ENCODE measurements at places on chromosomes 5 and 9.

- DNase-seq, result peak; percentile 51
Observed at GRCh38 chr5:157390551-157391297, 69.3 kb upstream of the NIPAL4 start.

- DNase-seq, result no peak
Observed at GRCh38 chr9:93108291-93109041, 12.4 kb downstream of the CARD19 start.

- DNase-seq, result no peak
Observed at GRCh38 chr5:21603796-21604195, 1249.3 kb downstream of the CDH12 start.

- DNase-seq, result no peak
Observed at GRCh38 chr5:55101556-55102276, 730 bp upstream of the GZMA start.

GRCh38 chr9:116450378-116451139 lies 236.5 kb upstream of the TRIM32 start:
- DNase-seq, result no peak

- no peak for DNase-seq
Observed at GRCh38 chr5:33726422-33727165, 165.2 kb downstream of the ADAMTS12 start.

GRCh38 chr5:22505891-22506290 lies 347.3 kb downstream of the CDH12 start:
- no peak for DNase-seq

- peak; percentile 62 for DNase-seq
Observed at GRCh38 chr5:151083081-151083676, 2.3 kb upstream of the TNIP1 start.

DNA sequence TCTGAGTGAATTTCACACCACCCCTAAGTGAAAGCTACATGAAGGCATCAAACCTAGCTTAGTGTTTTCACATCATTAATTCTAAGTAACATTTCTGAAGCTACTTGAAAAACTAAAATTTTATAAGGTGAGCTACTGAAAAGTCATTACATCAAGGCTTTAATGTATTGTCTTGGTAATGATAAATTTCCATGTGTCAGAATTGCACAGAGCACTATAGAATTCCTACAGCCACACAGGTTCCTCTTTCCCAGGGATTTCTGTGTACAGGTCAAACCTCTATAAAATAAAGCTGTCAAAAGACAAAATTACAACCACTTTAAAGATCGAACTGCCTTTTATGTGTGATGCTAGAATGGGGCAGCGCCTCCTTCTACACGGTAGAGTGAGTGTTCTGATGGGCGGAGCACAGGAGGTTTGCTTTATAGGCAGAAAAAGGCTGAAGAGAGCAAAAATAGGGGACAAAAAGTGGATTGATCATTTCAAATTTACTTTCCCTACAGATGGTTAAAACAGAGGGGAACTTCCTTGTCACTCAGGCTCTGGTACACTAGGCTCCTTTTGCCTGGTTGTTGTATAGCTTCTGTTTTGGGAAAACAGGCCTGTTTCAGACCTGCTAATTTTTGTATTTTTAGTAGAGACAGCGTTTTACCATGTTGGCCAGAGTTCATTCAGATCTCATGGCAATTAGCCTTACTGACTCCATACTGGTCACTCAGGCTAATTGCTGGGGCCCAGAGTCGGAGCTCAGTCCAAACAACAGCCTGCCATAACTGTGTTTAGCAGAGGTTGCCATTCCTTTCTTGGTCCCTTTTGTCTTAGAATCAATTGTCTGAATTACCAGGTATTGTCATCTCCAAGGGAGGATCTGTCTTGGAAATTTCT lies 102.5 kb upstream of the BASP1 start:
- no peak for DNase-seq

- no peak for DNase-seq
Observed at GRCh38 chr9:3842839-3843238, 317.0 kb upstream of the RFX3 start.

GRCh38 chr5:77180167-77181081 lies 30.1 kb upstream of the PDE8B start:
- no peak for DNase-seq

- no peak for DNase-seq
Observed at GRCh38 chr5:145915970-145916638, 20.3 kb upstream of the SH3RF2 start.

DNA sequence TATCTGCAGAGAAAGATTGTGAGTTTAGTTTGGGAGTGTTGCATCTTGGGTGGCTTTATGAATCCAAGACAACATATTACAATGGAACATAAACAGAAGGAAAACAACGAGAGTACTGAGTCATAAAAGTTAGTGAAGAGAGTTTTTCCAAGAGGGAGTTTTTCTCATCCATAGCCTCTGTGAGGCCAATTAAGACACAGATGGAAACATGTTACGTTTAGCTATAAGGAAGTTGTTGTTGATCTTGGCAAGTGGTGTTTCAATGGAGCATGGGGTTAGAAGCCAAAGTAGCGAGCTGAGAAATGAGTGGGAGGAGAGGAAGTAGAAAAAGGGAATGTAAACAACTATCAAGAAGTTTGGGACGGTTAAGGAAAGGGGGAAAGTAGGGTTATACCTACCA lies 53.3 kb upstream of the SPATA31D4 start:
- no peak for DNase-seq

DNA sequence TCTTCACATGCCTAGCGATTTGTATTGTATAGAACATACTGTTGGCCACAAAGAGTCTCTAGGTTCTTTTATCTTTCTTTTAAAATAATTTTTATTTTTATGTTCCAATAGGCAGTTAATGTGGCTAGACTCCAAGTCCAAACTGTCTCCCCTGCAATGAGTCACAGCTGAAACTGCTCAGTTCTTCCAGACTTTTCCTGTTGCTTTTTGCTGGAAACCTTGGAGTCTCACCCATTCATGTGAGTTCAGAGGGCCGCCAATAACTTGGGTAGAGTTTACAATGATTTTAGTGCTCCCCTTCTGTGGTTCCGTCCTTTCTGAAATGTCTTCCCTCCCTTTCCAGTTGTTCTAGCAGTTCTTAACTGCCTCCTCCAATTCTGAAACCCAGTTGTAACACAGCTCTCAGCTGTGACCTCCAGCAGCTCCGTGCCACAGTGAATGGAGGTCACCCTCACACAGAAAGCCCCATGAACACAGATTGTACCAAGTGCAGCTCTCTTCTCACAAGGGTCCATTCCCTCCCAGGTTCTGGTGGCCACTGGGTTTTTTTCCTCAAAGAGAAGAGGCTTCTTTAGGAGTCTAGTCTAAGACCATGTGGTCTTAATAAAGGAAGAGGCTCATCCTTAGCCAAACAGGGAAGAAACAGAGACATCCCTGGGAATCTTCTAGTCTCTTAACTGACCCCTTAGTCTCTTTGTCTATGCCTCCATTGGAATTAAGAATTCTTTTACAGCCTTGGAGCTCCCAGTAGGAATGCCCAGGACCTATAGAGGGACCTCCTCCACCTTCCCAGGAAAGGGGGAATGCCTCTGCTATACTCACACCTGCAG lies 198.5 kb downstream of the SPOCK1 start:
- DNase-seq, result no peak

DNA sequence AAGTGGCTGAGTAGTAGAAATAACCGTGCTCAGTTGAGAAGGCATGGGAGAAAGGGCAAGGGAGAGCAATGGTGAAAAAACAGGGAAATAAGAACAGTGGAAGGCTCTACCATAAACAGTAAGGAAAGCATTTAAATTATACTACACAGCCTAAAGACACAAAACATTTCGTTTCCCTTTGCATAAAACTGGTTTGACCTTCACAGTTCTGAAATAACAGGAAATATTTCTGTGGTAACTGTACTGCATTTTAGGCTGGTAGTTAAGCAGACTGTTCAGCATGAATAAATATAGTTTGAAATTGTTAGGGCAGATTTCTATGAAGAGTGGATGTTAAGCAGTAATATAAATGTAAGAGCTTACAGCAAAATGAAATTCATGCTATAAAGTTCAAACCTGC lies 147.5 kb downstream of the CSNK1G3 start:
- no peak for DNase-seq

DNA sequence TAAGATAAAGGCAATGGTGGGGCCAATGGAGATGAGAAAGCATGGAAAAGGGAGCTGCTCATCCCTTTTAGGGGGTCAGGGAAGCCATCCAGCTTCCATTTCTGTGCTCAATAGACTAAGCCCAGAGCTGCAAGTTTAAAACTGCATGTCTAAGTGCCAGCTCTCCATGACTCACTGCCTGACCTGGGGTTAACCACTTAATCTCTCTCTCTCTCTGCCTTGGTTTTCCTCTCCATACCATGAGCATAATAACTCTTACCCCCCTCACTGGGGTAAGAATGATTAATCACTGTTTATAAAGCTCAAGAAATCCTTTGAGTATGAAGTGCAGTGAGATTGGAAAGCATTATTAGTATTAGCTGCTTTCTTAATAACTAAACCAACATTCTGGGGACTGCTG lies 1382.4 kb upstream of the WWC1 start:
- DNase-seq, result no peak

- DNase-seq, result peak; percentile 45
Observed at GRCh38 chr9:93003552-93004407, 54.7 kb upstream of the SUSD3 start.

DNA sequence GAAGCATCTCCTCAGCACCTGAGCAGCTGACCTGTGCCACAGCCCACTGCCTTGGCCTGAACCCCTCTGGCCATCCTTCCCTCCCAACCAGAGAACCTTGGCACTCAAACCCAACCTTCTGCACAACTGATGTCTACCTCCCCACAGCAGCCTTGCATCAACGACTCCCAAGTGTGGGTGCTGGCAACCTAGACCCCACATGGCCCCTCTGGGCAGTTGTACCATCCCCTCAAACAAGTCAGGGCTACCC lies 10.3 kb downstream of the SEPTIN8 start:
- DNase-seq, result no peak

GRCh38 chr5:177473443-177474001 lies at the start of gene DBN1:
Gene DBN1, minus strand, starts transcription at chr5:177473634. Its CDS starts 113 bp downstream, at chr5:177473521.
- DNase-seq, result no peak

DNA sequence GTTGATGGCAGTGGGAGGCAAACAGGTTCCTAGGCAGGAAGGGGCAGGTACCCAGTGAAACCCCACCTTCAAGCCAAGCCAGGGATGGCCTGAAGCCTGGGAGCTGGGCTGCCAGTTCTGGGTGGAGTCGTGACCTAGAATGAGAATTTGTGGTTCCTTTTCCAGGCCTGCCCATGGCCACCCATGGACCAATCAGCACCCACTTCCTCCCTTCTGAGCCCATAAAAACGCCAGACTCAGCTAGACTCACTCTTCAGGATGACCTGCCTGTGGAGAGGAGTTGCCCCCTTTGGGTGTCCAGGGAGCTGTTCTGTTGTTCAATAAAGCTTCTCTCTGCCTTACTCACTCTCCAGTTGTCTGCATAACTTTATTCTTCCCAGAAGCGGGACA lies 144.0 kb upstream of the MRPS30 start:
- DNase-seq, result no peak

DNA sequence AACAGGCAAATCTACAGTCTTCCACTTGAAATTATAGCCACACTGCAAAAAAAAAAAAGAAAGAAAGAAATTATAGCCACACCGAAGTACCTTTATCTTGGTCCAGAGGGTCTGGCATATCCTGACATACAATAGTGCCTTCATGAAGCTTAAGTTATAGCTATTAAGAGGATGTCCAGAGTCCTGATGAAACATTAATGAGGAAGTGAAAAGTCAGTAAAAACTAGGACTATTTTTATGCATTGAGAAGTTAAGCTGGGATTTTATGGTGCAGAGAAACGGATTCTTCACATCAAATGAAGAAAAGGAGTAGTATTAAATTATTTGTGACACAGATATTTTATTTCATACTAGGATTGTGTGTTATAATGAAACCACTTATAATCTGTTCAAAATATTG lies 123.9 kb downstream of the SV2C start:
- no peak for DNase-seq

- no peak for DNase-seq
Observed at GRCh38 chr5:151740336-151740942, 18.0 kb downstream of the ATOX1 start.

DNA sequence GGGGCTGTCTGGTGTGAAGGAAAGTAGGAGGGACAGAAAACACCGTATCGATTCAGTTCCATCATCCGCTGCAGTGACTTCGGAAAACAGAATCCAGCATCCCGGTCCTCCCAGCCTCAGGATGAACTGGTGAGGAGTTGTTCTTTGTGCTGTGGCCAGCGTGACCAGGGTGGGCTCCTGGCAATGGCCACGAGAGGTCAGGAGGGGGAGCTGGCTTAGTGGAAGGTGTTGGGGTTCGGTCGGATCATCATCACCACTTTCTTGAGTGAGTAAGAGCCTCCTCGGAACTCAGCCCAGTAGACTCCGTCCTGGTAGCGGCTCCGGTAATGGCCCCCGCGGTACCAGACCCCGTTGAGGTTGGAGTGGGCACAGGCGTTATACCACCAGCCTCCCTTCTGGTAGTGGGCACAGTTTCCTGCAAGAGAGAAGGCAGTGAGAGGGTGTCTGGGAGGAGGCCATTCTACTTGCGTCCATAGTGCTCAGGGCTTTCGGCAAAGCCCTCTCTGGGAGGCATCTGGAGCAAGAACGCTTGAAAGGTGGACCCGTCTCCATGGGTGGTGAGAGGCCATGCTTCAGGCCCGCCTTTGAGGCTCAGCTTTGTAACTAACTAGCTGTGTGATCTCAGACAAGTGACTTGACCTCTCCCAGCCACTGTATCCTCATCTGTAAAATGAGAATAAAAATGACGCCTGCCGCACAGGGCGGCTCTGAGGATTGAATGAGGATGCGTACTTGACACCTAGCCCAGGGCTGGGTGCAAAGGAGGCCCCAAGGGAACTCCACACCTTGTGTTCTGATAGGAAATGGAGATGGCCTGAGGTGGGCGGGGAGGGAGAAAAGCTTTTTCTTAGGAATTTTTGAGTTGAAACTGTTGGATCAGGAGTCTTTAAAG lies 33.5 kb downstream of the ANGPTL2 start:
- DNase-seq, result no peak

DNA sequence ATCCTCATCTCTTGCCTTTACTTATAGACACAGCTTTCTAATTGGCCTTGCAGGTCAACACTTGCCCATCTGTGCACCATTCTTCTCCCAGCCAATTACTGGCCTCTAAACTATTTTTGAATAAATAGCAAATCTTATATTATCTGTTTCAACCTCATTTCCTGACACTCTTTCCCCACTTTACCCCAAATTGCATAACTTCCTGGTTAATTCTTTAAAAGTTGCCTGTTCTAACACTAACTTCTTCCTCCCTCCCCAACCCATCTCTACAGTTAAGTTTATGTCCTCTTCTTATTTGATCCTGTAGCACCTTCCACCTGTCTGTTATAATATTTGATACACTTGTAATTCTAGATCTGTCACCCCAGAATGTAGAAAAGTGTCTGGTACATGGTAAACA lies 372.1 kb downstream of the PDE4D start:
- DNase-seq, result no peak

DNA sequence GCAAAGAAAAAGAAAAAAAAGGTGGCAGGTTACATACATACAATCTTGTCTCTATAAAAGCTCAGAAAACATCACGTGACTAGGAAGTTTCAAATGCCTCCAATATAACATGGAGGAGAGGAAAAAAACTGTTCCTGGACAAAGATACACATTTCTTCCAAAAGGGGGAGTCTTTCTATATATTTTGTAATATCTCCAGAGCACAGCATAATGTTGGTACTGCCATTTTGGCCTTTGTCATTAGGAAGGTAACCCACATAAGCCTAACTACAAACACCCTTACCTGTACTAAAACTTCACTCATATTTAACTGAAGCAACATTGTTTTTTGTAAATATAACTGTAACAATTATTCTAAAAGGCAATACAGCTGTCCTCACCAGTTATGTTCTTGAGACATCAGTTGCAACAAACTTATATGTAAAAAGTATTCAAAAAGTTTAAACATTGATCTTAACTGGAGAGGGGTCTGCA lies 1.2 kb upstream of the BTF3 start:
- DNase-seq, result no peak

Data from stimulated activated CD4-positive, alpha-beta T cell treated with anti-CD3 and anti-CD28 coated beads, Interleukin-12 subunit alpha, Interleukin-12 subunit beta, amount 100 ng/mL, for 24 hours (primary cell).